ENCODE measurements at places on chromosomes 5 and 9.

- DNase-seq = no peak
Measured at GRCh38 chr5:72677447-72677846, 139.0 kb upstream of the TNPO1 start.

- no peak for DNase-seq
Measured at GRCh38 chr5:66647146-66647856, 51.1 kb downstream of the MAST4 start.

DNA sequence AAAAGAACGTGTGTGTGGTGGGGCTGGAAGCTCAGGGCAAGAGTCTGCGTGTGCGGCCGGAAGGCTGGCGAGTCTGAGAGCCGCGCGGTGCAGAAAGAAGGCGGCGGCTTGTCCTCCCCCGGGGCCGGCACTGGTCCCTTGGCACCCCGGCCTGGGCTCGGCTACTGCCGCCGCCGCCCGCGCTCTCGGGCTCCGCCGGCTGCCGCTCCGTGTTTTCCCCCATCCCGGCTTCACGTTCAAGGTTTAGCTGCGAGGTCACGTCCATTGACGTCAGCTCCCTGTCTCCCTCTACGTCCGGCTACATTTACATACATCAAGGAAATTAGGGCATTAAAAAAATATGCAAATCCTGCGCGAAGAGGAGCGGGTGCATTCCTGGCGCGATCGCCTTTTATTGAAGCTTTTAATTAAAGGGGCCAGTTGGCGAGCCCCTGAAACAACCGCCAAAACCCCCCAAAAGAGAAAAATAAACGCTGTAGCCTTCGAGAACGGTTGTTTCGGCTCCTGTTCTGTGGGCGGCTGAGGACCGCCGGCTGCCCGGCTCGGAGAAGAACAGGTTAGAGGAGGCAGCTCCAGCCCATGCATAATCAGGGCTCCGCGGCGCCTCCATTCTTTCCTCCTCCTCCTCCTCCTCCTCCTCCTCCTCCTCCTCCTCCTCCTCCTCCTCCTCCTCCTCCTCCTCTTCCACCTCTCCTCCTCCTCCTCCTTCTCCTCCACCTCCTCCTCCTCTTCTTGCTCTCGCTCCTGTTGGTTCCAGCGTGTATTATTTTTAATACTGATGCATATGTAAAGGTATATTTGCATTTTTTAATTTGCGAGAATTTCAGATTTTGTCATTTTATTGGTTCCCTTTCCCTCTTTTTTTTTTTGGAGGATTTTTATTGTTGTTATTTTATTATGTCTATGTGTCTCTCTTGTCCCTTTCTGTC lies 207.0 kb downstream of the MEF2C start:
- no peak for DNase-seq

GRCh38 chr9:138071292-138071691 lies 193.7 kb downstream of the CACNA1B start:
- DNase-seq = no peak

GRCh38 chr9:16031971-16032370 lies 479.1 kb downstream of the CCDC171 start:
- no peak for DNase-seq

DNA sequence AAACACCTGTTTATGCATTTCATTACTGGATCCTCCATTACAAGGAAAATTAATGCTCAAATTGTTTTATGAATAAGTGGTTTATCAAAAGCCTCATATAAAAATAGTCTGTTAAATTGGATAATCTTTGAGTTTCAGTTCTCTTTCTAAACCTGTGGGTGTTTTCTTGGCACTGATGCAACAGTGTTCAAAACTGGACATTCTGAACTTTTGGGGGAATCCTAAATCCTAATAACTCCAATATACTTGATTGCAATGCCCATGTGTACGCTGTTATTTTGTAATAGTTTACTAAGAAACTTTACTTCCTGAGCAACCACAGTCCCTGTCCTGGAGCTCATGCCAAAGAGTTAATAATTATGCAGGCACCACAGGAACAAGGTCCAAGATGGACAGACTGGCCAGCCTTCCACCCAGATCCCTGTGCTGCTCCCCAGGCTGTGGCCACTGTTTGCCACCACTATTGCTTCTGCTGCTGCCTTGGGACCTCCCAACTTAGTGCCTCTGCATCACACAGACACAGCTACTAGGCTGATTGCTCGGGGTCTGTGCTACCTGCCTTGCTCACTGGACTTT lies 14.0 kb downstream of the IRGM start:
- DNase-seq = no peak

- DNase-seq = no peak
Measured at GRCh38 chr5:73314395-73315257, 134.0 kb downstream of the FOXD1 start.

- no peak for DNase-seq
Measured at GRCh38 chr5:11012295-11012694, 251.3 kb upstream of the DAP start.

- DNase-seq = no peak
Measured at GRCh38 chr9:108621991-108622855, 233.6 kb downstream of the ACTL7B start.

DNA sequence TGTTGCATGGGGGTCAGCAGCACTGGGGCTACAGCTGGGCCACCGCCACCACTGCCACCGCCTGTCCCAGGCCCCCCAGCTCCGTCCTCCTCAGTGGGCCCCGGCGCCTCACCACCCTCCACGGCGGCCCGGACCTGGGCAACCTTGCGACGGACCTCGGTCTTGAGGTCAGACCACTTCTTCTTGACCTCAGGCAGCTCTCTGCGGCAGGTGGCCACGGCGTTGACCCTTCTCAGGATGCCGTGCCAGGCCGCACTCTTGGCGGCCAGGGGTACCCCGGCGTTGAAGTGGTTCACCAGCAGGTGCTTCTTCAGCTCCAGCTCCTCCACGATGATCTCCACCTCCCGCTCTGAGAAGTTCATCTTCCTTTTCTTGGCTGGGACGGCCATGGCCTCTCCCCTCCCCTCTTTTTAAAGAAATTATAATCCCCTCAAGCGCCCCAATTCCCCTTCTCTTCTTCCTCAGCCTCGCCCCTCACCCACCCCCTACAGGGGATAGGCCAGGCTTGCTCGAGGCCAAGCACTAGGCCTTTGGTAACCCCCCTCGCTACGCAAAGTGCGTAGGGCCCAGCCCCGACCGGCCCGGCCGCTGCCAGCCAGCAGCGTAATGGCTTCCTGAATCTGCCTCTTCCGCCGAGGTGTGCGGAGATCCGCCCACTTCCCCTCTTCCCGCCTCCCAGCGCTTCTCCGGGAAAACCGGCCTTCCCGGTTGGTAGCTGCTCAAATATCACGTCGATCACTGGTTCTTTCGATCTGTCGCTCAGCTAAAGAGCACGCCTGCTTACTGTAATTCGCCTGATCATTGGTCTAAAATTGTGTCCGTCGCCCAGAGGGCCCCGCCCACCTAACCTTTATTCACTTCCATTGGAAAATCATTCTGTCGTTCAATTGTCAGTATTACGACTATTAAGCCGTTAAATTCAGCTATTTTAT lies at the start of gene NAIF1:
Gene NAIF1, minus strand, starts transcription at position 608 of the 932 bp plus-strand sequence. Its CDS starts 219 bp downstream, at position 389.
- peak; percentile 89 for DNase-seq

DNA sequence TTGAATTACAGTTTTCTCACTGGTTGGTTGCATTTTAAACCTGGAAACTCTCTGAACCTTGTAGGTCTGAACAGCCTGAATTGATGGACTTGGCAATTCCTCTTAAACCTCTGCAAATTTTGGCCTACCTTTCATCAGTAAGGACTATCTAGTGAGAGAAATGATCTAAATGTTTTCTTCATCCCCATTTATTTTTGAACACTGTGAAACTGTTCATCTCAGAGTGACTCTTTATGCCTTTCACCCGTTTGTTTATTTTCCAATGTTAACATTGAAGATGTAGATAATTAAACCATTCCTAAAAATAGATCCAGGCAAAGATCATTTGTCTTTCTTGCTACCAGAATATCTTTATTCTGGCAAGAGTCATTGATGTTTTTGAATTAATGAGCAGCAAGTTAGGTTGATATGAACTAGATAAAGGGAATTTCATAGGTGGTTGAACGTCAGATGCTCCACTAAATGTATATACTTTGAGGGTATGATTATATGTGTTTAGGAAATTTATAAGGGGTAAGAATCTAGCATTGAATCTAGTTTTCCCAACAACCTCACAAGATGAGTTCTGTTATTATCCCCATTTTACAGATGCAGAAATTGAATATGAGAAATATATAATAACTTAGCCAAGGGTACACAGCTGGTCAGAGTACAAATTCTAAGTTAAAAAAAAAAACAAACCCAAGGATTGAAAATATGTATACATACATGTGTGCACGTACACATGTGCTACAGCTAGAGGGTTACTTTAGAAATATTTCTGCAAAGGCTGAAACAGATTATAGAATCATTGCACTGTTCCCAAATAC lies 3.4 kb downstream of the CPEB4 start:
- DNase-seq = no peak

GRCh38 chr9:134641173-134641989 lies at the start of gene COL5A1:
COL5A1 (plus strand) TSS chr9:134641803; CDS start chr9:134642188, 385 bp downstream.
- DNase-seq = peak; percentile 24

DNA sequence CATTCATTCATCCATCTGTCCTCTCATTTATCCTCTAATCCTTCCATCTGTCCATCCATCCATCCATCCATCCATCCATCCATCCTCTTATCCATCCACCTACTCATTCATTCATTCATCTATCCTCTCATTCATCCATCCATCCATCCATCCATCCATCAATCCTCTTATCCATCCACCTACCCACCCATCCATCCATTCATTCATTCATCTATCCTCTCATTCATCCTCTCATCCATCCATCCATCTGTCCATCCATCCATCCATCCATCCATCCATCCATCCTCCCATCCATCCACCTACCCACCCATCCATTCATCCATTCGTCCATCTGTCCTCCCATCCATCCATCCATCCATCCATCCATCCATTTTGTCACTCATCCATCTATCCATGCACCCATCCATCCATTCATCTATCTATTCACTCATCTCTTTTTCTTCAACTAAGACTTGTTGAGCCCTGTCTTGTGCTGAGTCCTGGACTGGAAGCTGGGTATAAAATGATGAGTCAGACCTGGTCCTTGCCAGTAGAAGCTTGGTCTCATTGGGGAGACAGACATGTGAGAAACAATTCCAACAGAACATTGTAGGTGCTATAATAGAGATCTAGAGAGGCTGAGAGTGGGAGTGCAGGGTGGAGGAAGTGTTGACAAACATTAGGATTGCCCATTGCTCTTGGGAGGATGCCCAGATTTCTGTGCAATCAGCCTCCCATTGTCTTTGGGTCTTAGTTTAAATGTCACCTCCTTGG lies 55.0 kb upstream of the IER5L start:
- no peak for DNase-seq

GRCh38 chr9:131703697-131704096 lies 36.2 kb downstream of the RAPGEF1 start:
- DNase-seq = no peak

DNA sequence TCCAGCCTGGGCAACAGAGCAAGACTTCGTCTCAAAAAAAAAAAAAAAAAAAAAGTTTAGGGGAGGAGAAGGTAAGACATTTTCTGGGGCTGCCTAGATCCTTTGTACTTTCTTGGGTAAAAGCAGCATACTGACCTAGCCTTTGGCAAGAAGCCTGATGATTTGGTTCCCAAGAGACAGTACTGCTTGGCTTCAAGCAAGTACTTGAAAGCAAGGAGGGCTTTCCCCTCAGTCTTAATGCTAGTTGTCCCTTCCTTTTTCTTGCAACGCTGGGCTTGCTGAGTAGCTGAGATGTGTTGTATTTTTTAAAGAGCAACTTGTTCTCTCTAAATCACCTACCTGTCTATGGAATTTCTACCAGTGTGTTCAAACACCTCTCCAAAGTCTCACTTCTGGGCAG lies 76.2 kb downstream of the INSYN2B start:
- no peak for DNase-seq

- DNase-seq = no peak
Measured at GRCh38 chr5:73288803-73289720, 116.1 kb downstream of the TMEM174 start.

DNA sequence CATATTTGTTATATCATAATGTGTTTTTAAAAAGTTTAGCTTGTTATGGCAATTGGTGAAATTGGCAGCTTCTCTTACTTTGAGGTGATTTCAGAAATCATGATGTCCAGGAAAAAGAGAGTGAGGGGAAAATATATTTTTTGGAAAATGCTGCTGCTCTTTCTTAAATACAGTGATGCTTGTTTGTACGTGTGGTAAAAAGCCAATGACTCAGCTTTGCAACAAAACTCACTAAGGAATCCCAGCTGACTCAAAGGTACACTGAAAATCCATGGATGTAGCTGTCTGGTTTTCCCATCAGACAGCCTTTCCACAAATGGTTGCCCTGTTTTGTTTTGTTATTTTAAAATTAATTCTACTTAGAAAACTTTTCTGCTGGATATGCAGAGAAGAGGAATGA lies 306.4 kb upstream of the PAPPA start:
- DNase-seq = no peak

DNA sequence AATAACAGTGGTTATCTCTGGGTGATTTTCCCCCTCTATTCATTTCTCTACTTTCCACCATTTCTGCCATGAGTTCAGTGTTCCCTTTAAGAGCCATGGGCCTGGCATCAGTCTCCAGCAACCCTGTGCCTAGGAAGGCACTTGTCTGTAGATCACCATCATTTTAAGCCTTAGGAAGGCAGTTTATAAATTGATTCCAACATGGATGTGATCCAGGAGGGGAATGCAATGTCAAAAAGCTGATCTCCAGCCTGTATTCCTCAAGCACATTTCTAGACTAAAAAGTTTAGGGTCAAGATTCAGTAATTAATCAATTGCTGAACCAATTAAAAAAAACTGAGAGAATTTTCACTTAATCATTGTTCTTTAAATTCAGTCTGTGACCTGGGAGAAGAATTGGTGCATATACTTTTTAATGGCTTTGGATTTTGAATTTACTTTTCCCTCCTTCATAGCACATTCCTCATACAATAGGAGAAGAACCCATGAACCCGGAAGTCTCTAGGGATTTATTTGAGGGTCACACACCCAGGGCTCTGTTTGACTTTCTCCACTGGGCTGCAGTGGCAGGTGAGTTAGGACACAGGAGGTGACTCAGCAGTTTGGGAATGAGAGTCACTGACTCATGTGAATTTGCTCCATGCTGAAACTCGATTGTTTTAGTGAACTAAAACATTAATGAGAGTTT lies 6.1 kb upstream of the ERMP1 start:
- no peak for DNase-seq

Measured in activated CD8-positive, alpha-beta memory T cell treated with anti-CD3 and anti-CD28 coated beads for 1 hour (primary cell).